Smooth muscle cell of the brain vasculature (primary cell): ENCODE measurements at places on chromosomes 4 and X.

- DNase-seq, result no peak
Measured at GRCh38 chrX:5780821-5781220, 447.8 kb downstream of the NLGN4X start.

- DNase-seq, result no peak
Measured at GRCh38 chrX:56803850-56804681, 75.0 kb downstream of the NBDY start.

DNA sequence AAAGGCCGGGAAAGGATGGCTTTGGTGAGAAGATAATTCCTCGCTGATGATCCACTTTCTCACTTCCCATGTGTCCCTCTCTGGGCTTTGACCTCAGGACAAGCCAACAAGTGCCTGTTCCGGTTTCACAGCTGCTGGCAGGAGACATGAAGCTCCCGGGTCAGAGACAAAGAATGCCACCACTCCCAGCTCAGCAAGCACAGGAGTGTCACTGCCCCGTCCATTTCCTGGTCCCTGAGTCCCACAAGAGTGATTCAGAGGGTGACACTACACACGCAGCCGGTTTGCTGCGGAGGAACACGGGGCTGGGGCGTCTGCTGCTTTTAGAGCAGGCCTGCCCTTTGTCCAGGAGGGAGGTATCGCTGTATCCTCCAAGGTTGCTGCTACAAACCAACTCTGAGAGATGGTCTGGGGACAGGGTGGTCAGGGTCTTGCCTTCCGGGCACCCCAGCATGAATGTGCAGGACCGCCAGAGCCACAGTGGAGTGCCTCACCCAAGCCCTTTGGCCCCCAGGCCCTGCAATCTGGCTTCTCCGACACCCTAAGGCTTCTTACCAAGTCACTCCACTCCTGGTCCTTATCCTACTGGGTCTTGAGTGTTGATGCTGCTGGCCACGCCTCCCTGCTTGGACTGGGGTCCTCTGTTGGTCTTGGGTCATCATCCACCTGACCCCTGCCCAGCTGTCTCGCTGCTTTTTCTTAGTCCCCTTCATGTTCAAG lies 49.5 kb downstream of the CPZ start:
- no peak for DNase-seq

- no peak for DNase-seq
Measured at GRCh38 chrX:41921492-41922430, 1.6 kb downstream of the CASK start.
